ENCODE measurements at places on chromosomes 11 and 22.

- DNase-seq: peak; percentile 41
These were observed 496 bp downstream of the TMEM9B start for GRCh38 chr11:8963569-8964323.

DNA sequence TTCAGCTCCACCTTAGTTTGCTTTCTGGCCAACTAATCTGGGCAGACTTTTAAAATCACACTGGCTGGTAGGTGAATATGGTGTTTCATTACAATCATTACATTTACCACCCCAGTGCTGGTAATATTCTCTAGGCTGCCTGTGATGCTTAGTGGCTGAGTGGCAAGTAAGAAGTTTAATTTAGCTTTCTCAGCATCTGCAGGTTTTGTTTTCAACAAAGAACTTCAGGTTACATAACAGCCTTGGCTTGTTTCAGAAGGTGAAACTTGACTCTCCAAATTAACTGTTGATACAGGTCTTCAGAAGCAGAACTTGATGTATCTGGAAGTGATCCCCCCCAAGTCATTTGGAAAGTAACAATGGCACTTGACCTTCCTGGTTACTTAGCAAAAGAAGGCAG, 423.3 kb upstream of the CCDC90B start:
- DNase-seq: no peak

DNA sequence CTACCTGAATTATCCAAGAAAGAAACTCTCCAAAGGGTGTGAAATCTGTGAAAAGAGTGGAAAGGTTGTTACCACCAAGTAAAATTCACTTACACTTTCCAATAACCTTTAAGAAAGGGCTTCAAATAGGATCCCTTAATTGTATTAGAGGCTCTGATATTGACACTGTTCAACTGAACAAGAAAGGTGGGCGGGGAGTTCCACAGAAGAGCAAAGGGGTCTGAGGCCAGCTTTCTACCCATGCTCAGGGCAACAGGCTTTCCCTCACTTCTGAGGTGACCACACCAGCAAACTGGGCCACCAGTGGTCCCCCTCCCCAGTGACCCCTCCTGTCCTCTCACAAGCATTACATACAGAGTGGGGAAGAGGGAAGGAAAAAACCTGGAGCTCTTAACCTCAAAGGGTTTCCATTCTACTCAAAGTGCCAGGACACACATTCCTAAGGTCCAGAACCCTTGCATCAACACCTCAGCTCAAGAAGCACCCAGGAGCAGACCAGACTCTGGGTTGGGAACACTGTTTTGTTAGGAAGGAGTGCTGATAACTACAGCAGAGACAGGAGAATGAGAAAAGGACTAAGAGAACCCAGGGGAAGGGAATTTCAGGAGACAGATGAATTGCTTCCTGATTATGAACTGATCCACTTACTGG, 71.6 kb upstream of the AKIP1 start:
- no peak for DNase-seq

DNA sequence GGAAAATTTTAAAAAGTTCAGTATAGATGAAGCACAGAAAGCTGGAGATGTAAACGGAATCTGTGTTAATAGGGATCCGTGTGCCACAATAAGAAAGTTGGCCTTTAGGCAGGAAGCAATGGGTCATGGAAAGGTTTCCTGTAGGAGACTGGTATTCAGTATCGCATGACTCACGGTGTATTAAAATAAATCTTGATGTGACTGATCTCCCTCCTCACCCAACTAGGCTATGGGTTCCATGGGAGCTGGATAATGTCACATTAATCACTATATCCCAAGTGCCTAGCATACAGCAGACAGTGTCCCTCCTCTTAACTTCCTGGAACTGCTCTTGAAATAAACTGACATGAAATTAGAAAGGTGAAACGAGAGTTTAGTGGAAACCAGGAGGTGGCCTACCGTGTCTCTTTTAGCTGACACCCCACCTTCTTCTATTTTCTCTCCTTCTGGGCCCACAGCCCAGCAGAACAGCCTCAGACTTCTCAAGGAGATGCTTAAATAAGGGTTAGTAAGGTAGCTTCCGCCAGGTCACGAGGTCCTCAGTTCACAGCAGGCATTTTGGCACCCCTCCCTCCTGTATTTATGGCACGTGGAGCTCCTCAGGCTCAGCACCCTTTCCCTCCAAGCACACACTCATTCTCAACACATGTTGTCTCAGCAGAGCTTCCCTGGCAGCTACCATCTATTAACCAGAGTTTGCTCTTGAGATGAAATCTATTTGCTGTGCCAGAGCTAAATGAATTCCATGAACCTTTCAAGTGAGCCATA, 118.8 kb downstream of the NXPE2 start:
- DNase-seq: no peak

- DNase-seq: no peak
These were observed 1.0 kb downstream of the TMEM151A start for GRCh38 chr11:66292543-66293332.

DNA sequence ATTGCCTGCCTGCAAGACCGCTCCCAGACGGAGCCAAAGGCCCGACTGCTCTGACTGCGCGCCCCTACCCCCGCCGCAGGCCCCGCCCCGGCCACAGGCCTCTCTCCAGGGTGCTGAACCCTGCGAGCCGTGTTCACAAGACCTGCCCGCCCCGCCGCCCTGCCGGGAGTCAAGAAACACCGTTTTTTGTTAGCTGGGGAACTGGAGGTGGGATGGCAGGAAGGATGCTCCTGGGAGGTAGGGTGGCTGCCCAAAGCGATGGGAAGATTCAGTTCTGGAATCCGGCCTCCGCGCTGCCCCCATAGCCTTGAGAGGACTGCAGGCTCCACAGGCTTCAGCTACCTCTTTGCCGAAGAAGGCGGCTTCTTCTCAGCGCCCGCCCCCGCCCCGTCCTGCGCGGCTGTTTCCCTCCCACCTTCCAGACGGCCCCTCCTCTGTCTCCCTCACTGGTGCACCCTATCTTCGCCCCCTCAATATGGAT, 2.7 kb upstream of the PDE2A start:
- no peak for DNase-seq

DNA sequence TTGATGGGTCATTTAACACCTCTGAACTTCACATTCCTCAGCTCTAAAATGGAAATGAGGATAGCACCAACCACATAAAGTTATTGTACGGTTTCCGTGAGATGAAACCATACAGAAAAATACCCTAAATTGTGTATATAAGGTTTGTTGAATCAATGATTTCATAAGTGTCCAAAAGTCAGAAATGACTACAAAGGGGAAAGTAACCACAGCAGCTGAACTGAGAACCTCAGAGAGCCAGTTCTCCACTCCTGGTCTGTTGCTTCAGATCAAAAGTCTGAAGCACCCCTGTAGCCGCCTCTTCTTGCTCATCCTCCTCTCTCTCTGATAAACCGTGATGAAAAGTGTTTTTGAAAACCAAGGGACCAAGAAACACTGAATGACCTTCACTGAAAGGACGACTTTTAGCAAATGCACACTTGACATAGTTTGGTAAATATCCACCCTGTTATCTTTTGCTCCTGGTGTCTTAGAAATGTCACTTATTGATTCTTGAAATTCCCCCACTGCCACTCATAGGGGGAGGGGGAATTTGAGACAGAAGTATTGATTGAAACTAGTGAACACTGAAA, 194.5 kb downstream of the NAV2 start:
- DNase-seq: no peak

- no peak for DNase-seq
These were observed 11.7 kb downstream of the FJX1 start for GRCh38 chr11:35629914-35630313.

- no peak for DNase-seq
These were observed 129.9 kb downstream of the CTTN start for GRCh38 chr11:70528046-70528793.

DNA sequence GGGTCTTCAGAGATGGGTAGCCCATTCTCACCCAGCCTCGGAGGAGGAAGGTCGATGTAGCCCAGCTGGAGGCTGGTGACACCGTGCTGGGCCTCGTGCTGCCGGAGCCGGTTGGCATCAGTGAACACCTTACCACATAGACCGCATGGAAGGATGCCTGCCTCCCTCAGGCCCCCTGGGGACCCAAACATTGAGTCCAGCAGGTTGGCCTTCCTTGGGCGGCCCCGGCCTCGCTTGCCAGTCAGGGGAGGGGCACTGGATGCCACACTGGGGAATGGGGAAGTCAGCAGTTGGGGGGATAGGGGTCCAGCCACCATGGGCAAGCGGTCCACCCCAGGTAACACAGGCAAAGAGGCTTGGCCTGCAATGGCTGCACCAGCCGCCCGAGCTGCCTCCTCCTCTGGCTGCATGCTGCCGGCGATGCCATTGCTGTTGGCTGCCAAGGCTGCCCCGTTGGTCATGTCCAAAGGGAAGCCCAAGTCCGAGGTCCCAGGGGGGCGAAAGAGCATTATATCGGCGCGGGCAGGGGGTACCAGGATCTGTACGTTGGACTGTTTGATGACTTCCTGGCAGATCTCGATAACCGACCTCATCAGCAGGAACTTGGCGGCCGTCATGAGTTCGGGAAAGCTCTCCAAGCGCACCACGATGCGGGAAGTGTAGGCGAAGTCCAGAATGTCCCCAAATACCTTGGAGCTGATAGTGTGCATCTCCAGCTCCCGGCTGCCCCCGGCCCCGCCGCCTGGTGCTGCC, 1.4 kb downstream of the PATZ1 start:
- no peak for DNase-seq

- DNase-seq: no peak
These were observed 86.6 kb downstream of the DDX10 start for GRCh38 chr11:108751444-108751843.

DNA sequence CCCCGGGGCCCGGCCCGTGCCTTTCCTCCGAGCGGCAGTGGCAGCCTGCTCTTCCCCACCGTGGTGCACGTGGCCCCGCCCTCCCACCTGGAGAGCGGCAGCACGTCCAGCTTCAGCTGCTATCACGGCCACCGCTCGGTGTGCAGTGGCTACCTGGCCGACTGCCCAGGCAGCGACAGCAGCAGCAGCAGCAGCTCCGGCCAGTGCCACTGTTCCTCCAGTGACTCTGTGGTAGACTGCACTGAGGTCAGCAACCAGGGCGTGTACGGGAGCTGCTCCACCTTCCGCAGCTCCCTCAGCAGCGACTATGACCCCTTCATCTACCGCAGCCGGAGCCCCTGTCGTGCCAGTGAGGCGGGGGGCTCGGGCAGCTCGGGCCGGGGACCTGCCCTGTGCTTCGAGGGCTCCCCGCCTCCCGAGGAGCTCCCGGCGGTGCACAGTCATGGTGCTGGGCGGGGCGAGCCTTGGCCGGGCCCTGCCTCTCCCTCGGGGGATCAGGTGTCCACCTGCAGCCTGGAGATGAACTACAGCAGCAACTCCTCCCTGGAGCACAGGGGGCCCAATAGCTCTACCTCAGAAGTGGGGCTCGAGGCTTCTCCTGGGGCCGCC, 11.9 kb downstream of the C22orf31 start:
- DNase-seq: no peak

GRCh38 chr11:60912223-60912850, 1.6 kb upstream of the TMEM109 start:
- DNase-seq: no peak

DNA sequence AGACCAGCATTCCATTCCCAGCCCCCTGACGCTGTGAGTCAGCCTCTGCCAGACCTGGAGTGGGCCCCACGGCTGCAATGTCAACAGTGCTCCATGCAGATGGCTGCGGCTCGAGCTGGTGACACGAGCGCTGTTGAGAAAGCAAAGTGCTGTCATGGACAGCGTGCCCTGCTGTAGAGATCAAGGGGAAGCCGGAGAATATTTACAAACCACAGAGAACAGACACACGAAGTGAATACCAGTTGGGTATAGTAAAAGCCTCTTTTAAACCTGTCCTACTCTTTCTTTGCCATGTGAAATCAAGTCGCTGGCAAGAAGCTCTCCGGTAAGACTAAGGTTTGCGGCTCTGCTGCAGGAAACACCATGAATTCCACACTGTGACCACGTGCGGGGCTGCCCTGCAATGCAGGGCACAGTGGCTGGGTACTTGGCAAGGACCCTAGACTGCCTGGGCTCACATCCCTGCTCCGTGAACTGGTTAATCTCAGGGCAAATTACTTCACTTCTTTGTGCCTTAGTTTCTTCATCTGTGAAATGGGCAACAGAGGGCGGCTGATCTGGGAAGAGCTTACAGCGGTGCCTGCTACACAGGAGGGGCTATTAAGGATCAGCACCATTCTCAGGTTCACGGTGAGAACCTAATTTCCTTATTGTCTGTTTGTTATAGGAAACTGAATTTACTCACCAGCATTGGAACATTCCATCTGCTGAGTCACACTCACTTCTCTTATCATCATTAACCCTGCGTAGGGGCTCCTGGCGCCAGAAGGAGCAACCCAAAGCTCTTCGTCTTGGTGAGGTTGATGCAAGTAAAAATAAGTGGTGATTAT, 27.8 kb upstream of the ELFN2 start:
- no peak for DNase-seq

DNA sequence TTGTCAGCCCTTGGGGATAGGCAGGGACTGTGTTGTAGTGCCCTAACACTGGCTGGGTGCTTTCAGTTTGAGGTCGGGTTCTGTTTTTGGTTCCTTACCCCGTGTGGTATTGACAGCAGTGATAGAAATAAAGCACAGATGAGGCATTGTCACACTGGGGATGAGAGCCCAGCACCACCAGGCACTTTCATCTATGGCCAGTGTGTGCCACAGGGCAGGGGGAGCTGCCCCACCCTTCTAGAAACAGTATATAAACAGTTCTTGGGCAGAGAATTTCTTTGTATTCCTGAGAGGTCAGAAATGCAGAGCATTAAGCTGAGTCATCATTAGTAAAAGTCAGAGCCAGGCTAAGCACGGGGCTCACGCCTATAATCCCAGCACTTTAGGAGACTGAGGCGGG, 23.1 kb upstream of the CDC42EP2 start:
- DNase-seq: no peak

GRCh38 chr11:31922450-31922849, 111.3 kb upstream of the PAX6 start:
- no peak for DNase-seq

DNA sequence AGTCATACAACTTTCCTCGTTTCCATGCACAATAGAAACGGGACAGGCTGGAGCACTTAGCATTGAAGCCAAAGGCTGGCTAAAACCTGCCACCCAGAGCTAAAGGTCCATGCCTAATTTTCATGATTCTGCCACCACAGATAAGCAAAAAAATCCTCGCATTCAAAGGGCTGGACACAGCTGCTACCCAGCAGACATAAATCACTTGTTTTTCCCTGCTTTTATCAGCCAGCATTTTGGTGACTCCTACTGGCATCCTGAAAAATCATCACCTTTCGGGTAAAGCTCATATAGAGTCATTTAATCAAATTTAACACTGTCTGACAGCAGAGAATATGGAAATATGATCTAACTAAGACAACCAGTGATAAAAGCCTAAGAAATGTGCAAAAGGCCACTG, 37.9 kb downstream of the ALG9 start:
- DNase-seq: no peak

Measured in esophagus squamous epithelium (tissue), 5 donors.